ENCODE measurements at places on chromosomes 2 and 18. TPM values are rescaled to one million over a fixed set of nuclear protein-coding genes. Genes with fewer than 3 reads are reported as not detected.

The KCNE4 gene
- total RNA-seq = 22.2 TPM

The SLC38A11 gene
- not detected for total RNA-seq

The GPR45 gene
- total RNA-seq = not detected

The STEAP3 gene
- total RNA-seq = 50.9 TPM

The IWS1 gene
- total RNA-seq = 37.7 TPM

The ANTXR1 gene
- total RNA-seq = 31.5 TPM

The CYTIP gene
- 0.82 TPM for total RNA-seq

The RIT2 gene
- total RNA-seq = not detected
